ENCODE measurements at places on chromosomes 4 and X. TPM values are rescaled to one million over a fixed set of nuclear protein-coding genes. Genes with fewer than 3 reads are reported as not detected.

DNA sequence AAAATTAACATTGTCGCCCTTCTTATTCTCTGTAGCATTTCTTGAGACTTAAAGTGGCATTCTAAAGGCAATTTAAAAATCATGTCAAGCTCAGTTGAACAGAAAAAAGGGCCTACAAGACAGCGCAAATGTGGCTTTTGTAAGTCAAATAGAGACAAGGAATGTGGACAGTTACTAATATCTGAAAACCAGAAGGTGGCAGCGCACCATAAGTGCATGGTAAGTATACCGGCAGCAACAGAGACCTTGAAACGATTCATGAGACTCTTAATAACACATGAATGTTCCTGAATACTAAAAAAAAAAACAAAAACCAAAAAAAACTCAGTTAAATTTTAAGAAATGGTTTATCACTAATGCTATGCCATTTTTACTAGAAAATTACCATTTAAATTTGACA lies 82.4 kb upstream of the HPRT1 start:
- no peak overlapping the region for H3K4me3 ChIP-seq
- H3K4me1 ChIP-seq = peaks cover 25% of the 10 kb centered on the region
- H3K27me3 ChIP-seq = no peaks in the 10 kb centered on the region

DNA sequence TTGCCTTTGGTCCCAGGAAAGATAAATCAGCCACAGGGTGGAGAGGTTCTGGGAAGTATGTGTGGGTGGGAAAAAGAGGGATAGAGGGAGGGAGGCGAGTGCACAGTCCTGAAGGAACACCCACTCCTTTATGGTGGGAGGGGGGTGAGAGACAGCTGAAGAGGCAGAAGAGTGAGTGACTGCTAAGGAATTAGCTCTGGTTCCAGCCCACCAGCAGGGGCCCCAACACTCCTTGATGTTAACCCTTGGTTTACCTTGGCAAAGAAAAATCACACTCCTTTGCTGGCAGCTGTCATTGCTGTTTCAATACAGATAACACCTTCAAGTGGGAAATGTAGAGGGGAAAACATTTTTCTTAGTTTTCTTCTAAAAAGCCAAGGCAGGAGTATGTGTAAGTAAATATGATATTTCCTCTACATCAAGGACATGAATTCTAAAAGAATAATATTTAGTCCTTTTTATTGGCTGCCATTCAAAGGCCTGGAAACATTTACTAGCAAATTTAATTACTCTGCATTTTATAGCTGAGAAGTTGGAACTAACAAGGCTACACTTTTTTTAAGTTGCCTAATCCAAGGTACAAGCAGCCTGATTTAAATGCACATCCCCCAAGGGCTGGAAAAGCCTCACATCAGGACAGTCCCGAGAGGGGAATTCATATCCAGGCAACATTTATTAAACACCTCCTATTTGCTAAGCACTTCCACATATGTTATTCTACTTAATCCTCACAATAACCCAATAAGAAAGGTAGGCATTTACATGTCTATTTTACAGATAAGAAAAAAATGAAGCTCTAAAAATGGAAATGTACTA lies 81.7 kb downstream of the HS6ST2 start:
- H3K27me3 ChIP-seq = no peaks in the 10 kb centered on the region
- no peaks in the 10 kb centered on the region for H3K4me1 ChIP-seq
- no peak overlapping the region for H3K4me3 ChIP-seq

Gene TMEM185A
- 30.6 TPM for total RNA-seq

Gene SLC9B1
- total RNA-seq = 1.5 TPM

Gene CASK
- total RNA-seq = 63.7 TPM

Gene PCDH11X
- 1.4 TPM for total RNA-seq

Data from spleen (tissue), 13 donors.